ENCODE measurements at places on chromosomes 12 and 14. TPM values are rescaled to one million over a fixed set of nuclear protein-coding genes. Genes with fewer than 3 reads are reported as not detected.

DNA sequence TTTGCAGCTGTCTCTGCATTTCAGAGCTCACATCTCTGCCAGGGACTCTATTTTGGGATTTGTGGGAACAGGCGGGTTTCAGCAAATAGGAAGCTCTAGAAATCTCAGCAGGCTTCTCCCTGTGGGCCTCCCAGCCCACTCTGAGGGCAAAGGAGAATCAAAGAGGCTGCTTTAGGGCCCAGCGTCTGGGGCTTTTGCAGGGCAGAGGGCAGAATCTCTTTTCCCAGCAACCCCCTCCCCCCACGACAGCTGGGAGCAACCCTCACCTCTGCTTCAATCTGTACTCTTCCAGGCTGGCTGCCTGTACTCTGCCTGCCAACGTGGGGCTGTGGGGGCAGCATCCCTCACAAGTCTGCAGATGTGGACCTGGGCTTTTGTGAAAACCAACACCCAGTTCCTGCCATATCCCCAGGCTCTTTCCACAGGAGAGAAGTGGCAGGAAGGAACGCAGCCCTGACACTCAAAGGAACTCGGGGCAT lies 529.6 kb upstream of the TBX3 start:
- no peak for DNase-seq

DNA sequence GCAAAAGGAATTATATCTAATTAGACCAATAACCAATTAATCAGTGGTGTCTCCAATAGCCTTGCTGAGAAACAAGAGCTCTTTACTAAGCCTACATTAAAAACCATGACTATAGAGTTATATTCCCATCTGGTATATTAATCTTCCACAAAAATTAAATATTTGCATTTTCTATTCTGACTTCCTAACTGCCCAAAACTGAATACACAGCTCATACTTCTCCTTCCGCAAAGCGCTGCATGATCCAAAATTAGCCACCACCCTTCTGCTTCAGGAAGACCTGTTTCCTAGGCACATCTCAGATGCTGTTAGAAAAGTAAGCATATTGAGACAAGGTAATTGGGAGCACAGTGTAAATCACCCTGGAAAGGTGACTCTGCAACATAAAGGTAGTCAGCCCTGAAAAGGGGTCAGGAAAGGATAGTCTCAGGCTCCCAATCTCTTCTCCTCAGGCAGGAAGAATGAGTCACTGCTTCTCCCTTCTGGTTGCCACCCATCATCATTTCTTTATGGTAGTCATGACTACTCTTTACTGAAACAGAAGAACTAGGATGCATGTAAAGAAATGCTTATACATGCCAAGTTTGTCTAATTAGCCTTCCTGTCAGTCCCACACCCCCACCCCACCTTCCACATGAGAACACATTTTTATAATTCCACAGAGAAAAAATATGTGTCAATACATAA lies 54.3 kb downstream of the PLCZ1 start:
- DNase-seq: no peak

DNA sequence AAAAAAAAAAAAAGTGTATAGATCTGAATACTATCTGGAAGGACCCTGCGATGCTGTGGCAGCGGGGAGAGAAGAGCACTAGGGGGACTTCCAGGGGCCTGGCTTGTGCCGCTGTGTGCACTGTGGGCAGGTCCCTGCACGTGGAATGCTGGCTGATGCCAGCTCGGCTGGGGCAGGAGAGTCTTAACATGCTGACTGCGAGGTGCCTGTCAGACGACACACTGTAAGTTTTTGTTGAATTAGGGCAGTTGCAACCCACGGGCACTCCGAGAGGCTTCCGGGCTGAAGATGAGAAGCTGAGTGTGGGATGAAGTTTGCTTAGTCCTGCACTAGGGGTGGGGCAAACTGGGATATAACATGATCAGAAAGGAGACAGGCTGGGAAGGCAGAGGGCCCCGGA lies 10.7 kb downstream of the GLT1D1 start:
- DNase-seq: no peak

Gene ZC3H10
- 7.9 TPM for total RNA-seq

GRCh38 chr14:26820138-26820537 lies 222.3 kb upstream of the NOVA1 start:
- DNase-seq: no peak

- DNase-seq: no peak
These were observed 391.4 kb upstream of the SYT1 start for GRCh38 chr12:78473136-78473535.

Gene APOF
- total RNA-seq: not detected

- no peak for DNase-seq
These were observed 15.2 kb upstream of the FBXO34 start for GRCh38 chr14:55255979-55256378.

GRCh38 chr14:55336162-55336561 lies 64.9 kb downstream of the FBXO34 start:
- DNase-seq: no peak

Gene MORN3
- not detected for total RNA-seq

Gene RNF212B
- total RNA-seq: not detected

Data from mesenteric fat pad (tissue), 1 donor.